ENCODE measurements at places on chromosomes 11 and 22. TPM values are rescaled to one million over a fixed set of nuclear protein-coding genes. Genes with fewer than 3 reads are reported as not detected.

GSTT2B gene
- total RNA-seq, result 2.1 TPM

PGR gene
- under 0.01 TPM for total RNA-seq

GDPD4 gene
- not detected for total RNA-seq

TRIM48 gene
- total RNA-seq, result not detected

HEPHL1 gene
- not detected for total RNA-seq

RIMBP3C gene
- total RNA-seq, result not detected

CSF2RB gene
- total RNA-seq, result under 0.01 TPM
